RWPE2 (cell line): ENCODE measurements at places on chromosomes 4 and X.

- peak; percentile 84 for DNase-seq
These were observed at the start of gene CXCL3 for GRCh38 chr4:74038425-74039314. Gene CXCL3, minus strand, starts transcription at chr4:74038689. Its CDS starts 78 bp downstream, at chr4:74038611.

- DNase-seq: no peak
These were observed 618 bp downstream of the RBBP7 start for GRCh38 chrX:16869393-16870094.

- DNase-seq: peak; percentile 38
These were observed 97.9 kb upstream of the EOLA2 start for GRCh38 chrX:150036181-150036580.

GRCh38 chr4:160129439-160129838 lies 1026.6 kb downstream of the RAPGEF2 start:
- no peak for DNase-seq

GRCh38 chr4:144646523-144647094 lies 653 bp downstream of the HHIP start:
- no peak for DNase-seq

GRCh38 chrX:150364347-150365050 lies 1.4 kb downstream of the MAMLD1 start:
- DNase-seq: no peak

GRCh38 chr4:105637408-105638176 lies 70.9 kb downstream of the INTS12 start:
- DNase-seq: no peak

- no peak for DNase-seq
These were observed 1476.8 kb downstream of the ADGRL3 start for GRCh38 chr4:62676962-62677361.

DNA sequence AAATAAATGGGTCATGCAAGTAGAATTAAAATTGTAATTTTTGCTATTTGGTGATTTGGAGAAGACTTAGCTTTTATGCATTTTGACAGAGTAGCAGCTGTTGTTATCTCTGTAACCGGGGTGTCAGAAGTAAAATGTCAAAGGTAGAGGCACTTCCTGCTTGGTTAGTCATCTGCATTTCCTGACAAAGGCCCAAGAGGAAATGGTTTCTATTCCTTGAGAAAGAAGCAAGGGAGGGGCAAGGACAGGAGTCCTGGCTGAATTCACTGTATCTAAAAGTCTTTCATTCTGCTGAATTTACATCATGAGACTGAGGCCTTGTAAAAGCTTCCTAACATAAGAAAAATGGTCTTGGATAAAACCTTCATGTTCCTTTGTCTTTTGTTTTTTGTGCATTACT lies 550.9 kb upstream of the BOD1L1 start:
- DNase-seq: no peak

GRCh38 chr4:76058888-76059426 lies 15.6 kb upstream of the ART3 start:
- no peak for DNase-seq

GRCh38 chrX:38138900-38139299 lies 81.8 kb downstream of the SRPX start:
- no peak for DNase-seq

- DNase-seq: no peak
These were observed 117.0 kb downstream of the PCDH7 start for GRCh38 chr4:30837131-30837539.

DNA sequence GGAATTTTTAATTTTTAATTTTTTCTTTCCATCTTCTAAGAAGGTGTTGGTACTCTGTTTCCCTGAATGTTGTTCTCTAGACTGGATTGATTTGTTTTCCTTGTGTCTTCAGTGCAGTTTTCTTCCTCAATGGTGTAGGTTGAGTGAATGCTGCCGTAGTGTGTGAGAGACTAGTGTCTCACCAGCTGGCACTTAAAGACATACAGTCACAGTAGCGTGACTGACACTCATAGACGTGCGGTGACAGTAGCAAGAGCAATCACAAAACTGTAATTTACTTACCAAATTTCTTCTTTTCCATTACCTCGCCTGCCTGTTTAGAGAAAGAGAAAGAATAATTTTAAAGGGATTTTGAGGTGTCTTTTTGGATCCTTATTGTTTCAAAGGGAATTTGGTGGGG lies 21.4 kb upstream of the PGM2 start:
- no peak for DNase-seq

- no peak for DNase-seq
These were observed 27.0 kb downstream of the DHX15 start for GRCh38 chr4:24557026-24558025.

DNA sequence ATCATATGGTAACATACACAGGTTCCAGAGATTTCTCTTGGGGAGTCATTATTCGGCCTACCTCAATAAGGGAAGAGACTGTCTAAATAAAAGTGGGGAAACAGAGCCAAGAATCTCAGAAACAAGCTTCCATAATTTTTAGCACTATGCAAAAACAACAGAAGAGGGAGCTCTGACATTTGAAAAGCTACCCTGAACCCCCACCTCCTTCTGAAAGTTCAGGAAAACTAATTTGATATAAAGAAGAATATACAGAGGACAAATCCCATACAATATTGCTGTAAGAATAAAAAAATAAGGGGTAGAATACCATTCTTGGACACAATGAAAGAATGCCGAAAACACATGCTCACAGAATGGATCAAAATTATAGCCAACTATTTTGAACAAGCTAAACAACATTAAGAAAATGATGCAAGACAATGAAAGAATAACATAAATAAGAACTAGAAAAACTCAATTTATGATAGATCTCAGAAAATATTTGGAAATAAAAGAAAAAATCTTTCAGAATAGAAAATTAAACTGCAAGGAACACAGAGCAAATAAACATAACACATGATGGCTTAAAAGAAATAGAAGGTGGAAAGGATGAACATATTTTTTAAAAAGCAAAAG lies 14.4 kb upstream of the ZNF41 start:
- no peak for DNase-seq

GRCh38 chr4:6339818-6340445 lies 70.3 kb downstream of the WFS1 start:
- no peak for DNase-seq

GRCh38 chr4:98476891-98477290 lies 181.5 kb downstream of the TSPAN5 start:
- DNase-seq: no peak

DNA sequence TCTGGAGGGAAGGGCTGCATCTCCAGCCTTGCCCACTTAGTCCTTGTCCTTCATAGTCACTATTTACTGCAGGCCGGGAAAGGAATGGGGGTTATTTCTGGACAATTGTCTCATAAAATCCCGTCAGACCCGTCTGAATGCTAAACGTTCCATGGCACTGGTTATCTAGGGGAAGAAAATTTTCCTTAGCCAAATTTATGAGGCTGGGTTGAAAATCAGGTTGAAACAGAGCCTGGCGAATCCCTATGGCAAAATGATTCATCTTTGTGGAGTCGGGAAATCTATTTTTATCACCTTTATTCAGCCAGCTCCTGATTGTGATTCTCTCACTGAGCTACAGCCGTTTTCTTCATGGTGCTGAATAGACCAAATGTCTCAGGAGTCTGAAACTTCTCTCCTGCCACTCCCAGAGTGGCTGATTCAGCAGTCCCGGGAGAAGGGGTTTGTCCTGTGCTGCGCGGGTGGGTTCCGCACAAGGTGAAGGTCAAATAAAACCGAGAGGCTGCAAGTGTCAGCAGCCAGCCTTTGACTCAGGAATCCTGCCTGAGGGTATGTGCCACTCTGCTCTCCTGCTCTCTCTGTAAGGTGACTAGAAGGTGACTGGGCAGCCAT lies 1.0 kb downstream of the LIMCH1 start:
- no peak for DNase-seq

GRCh38 chrX:42531441-42531840 lies 246.5 kb downstream of the PPP1R2C start:
- no peak for DNase-seq

- DNase-seq: no peak
These were observed 122.9 kb downstream of the MAML3 start for GRCh38 chr4:140031061-140031460.

DNA sequence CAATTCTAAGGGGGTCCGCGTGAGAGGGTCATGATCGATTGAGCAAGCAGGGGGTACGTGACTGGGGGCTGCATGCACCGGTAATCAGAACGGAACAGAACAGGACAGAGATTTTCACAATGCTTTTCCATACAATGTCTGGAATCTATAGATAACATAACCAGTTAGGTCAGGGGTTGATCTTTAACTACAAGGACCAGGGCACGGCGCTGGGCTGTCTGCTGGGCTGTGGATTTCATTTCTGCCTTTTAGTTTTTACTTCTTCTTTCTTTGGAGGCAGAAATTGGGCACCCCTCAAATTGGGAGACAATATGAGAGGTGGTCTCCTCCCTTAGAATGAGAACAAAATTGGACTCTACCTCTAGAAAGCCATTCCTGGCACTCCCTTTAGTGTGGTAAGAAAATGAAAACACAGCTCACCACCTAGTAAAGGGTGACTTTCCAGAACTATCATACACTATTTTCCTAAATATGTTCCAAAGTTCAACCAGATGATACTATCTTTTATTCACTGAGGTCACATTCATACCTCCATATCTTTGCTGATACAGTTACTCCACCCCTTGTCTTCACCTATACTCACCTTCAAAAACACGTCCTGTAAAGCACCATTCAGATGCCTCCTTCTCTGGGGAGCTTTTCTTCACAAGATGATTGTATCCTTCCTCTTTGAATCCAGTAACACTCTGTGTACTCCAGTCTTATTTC lies 1058.3 kb upstream of the SLIT2 start:
- no peak for DNase-seq

GRCh38 chr4:145895056-145895455 lies 43.6 kb downstream of the ZNF827 start:
- DNase-seq: no peak

- DNase-seq: no peak
These were observed 150.3 kb upstream of the BCOR start for GRCh38 chrX:40247848-40248622.

GRCh38 chrX:23945206-23945605 lies 37.4 kb downstream of the CXorf58 start:
- no peak for DNase-seq

- no peak for DNase-seq
These were observed 213.6 kb downstream of the PALLD start for GRCh38 chr4:168710353-168710946.

- DNase-seq: no peak
These were observed 126.6 kb downstream of the ASB9 start for GRCh38 chrX:15143050-15143824.

DNA sequence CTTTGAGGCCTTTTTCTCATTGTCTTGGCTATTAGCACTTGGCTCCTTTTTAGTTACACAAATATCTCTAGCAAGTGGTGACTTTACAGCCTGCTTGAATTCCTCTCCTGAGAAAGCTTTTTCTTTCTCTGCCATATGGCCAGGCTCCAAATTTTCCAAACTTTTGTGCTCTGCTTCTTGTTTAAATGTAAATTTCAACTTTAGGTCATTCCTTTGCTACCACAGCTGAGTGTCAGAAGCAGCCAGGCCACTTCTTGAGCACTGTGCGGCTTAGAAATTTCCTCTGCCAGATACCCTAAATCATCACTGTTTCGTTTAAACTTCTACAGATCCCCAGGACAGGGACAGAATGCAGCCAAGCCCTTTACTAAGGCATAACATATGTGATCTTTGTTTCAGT lies 222.4 kb downstream of the FBXO8 start:
- DNase-seq: no peak

- DNase-seq: no peak
These were observed 50.0 kb upstream of the VMA21 start for GRCh38 chrX:151346931-151347543.

DNA sequence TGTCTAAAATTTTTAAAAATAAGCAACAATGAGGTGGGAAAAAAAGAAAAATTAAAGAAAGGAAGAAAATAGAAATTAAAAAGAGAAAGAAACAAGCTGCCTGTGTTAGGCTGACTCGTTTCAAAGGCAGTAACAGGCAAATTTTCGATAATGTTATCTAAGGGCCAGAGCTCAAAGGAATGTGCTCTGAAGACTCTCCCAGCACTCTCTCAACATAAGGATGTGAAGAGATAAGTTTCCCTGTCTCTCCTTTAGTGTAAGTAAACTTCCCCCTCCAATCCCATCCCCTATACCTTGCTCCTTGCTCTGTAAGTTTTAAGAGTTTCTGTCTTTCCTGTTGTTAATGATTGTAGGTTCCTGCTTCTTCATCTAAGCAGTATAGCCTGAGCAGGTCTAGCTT lies 172.8 kb downstream of the TEX13C start:
- DNase-seq: no peak

- DNase-seq: no peak
These were observed 86.8 kb downstream of the REPS2 start for GRCh38 chrX:17033225-17033624.

GRCh38 chrX:134753718-134754008 lies 95.4 kb upstream of the PLAC1 start:
- no peak for DNase-seq

GRCh38 chrX:76253432-76253831 lies 80.6 kb downstream of the PBDC1 start:
- DNase-seq: no peak
